ENCODE measurements at places on chromosomes 13 and 19.

GRCh38 chr19:34359140-34359953, 5.6 kb upstream of the GPI start:
- no peaks in the 10 kb centered on the region for H3K36me3 ChIP-seq
- peak overlapping the region; percentile 59 for H3K4me3 ChIP-seq

DNA sequence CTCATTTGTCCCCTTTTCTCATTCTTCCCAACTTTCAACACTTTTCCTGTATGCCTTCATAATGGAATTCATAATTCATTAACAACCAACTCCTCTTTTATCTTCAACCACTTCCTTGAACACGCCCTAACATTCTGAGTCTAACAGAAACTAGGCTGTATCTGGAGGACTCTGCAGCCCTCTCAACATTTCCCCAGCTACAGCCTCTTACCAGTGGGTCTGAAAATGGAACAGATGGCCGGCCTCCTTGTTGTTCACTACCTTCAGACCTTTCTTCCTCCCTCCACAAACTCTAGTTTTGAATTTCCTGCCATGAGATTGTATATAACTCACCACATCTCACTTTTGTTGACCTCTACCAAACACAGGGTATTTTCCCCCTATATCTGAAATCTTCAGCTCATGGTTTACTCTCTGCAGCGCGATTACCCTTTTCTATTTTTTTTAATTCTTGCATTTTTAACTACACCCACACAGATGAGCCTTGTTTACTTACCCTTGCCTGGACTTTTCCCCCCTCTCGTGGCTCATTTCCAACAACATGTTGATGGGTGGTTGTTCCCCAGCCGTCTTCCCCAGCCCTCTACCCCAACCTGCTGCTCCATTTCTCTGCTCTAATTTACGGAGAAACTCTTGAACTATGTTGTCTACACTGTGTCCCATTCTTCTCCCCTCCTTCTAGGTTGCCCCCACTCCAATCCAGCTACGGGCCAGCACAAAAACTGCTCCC, 846 bp downstream of the ZNF790 start:
- no peak for DNase-seq
- H3K4me3 ChIP-seq = peak overlapping the region; percentile 60
- H3K27ac ChIP-seq = no peak overlapping the region
- H3K36me3 ChIP-seq = no peaks in the 10 kb centered on the region
- no peaks in the 10 kb centered on the region for H3K4me1 ChIP-seq

DNA sequence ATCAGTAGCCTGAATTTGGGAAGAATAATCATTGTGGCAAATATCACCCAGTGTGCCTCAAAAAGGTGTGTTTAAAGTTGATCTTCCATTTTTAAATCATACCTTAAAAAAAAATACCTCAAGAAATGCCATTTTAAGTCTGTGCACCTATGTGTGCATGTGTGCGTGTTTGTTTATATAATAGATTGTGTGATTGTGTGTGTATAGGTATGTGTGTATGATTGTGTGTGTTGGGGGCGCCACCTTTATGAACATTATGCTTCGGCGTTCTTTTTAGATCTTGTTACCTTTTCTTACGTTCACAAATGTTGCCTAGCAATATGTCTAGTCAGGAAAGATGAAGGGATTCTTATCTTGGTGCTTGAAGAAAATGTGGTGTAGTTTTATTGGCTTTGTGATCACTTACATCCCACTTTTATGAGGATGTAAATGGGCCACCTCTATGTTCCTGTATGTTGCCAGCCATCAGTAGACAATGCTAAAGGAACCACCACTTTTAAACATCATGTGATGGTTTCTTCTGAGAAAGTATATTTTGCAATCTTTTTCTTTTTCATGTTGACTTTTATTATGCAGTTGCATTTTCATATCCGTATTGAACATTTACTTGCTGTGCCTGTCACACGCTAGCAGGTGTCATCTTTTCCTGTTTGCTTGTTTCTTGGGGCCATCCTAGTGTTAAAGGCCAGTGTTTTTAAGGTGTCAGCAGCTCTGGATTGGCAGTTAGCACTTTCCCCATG, 2.2 kb upstream of the IRS2 start:
- no peak for DNase-seq
- H3K4me1 ChIP-seq = peaks cover 8% of the 10 kb centered on the region
- H3K27me3 ChIP-seq = no peaks in the 10 kb centered on the region

DNA sequence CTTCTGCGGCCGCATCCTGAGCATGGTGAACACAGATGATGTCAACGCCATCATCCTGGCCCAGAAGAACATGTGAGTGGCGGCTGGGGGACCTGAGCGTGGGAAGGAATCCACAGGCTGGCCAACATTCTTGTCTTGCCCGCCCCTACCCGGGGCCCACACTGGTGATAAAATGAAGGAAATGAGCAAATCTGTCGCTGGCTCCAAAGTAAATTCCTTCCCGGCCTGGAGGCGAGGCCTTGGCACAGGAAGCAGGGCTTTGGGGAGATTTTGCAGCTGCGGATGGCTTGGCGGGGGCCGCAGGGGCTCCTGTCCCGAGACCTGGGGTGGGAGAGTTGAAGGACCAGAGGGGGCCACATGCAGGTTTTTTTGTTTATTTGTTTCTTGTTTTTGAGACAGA, 4.4 kb downstream of the KXD1 start:
- peaks cover 6% of the 10 kb centered on the region for H3K36me3 ChIP-seq
- DNase-seq = no peak
- H3K4me3 ChIP-seq = no peak overlapping the region
- peaks cover 10% of the 10 kb centered on the region for H3K4me1 ChIP-seq
- H3K27me3 ChIP-seq = no peaks in the 10 kb centered on the region

All from PC-3 (cell line).